ENCODE measurements at places on chromosomes 4 and X.

DNA sequence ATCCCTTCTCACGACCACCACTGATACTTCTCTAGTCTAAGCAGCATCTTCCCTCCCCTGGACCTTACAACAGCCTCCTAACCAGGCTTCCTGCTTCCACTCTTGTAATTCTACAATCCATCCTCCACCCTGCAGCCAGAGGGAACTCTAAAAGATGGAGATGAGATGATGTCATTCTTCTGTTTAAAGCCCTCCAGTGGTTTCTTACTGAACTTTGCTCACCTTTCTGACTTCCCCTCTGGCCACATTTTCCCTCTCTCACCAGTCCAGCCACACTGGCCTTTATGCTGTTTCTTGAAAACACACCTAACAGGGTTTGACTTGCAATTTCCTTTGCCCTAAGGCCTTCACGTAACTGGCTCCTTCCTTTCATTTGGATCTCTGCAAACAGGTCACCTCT, 191.4 kb upstream of the NHS start:
- no peak for DNase-seq
- H3K27me3 ChIP-seq, result no peaks in the 10 kb centered on the region
- no peak overlapping the region for H3K4me3 ChIP-seq
- H3K36me3 ChIP-seq, result no peaks in the 10 kb centered on the region
- H3K4me1 ChIP-seq, result no peaks in the 10 kb centered on the region

DNA sequence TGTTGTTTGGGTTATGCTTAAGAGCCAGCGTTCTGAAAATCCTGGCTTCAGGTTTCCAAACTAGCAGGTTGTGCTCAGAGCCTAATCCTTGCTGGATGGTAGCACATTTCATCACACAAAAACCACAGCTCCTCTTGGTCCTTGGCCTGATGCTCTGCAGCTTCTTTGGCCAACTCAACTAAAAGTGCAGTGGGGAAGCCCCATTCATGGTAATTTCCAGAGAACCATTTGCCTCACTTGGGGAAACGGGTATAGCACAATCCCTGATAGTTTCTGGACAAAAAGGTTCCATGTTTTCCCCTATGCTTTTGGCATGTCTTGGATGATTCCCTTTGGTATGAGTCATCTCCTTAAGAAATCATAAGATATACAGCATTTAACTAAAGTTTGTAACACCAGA, 78.7 kb downstream of the SYNPO2 start:
- no peaks in the 10 kb centered on the region for H3K36me3 ChIP-seq
- no peak for DNase-seq
- H3K27ac ChIP-seq, result no peak overlapping the region
- H3K4me1 ChIP-seq, result peaks cover 15% of the 10 kb centered on the region
- H3K27me3 ChIP-seq, result no peaks in the 10 kb centered on the region

- peak overlapping the region; percentile 45 for H3K27ac ChIP-seq
- H3K4me3 ChIP-seq, result no peak overlapping the region
- H3K27me3 ChIP-seq, result no peaks in the 10 kb centered on the region
- DNase-seq, result no peak
- peaks cover 30% of the 10 kb centered on the region for H3K4me1 ChIP-seq
- H3K36me3 ChIP-seq, result no peaks in the 10 kb centered on the region
These were observed 1.8 kb upstream of the OTUD4 start for GRCh38 chr4:145182222-145182621.

- H3K36me3 ChIP-seq, result no peaks in the 10 kb centered on the region
- no peak for DNase-seq
- peaks cover 16% of the 10 kb centered on the region for H3K4me1 ChIP-seq
- H3K4me3 ChIP-seq, result no peak overlapping the region
- H3K27ac ChIP-seq, result no peak overlapping the region
- no peaks in the 10 kb centered on the region for H3K27me3 ChIP-seq
These were observed 21.7 kb downstream of the RBPJ start for GRCh38 chr4:26342328-26343037.

GRCh38 chr4:109049926-109050325, 252.5 kb downstream of the COL25A1 start:
- H3K4me3 ChIP-seq, result no peak overlapping the region
- H3K27me3 ChIP-seq, result no peaks in the 10 kb centered on the region
- no peaks in the 10 kb centered on the region for H3K4me1 ChIP-seq
- H3K27ac ChIP-seq, result no peak overlapping the region

DNA sequence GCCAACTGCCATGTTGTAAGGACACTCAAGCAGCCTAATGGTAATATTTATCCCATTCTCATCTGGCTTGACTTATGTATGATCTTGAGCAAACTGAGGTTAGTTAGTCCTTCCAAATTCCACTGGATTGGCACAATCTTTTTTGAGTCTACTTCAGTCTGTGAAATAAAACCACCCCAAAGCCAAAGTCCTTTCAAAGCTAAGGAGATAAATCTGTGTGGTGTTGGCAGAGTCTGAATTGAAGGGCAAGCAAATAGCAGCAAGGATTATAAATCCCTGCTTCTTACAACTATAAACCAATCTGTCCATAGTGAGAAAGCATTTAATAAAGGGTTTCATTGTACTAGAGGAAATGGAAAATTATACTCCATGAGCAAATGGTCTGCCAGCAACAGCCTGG, 233.9 kb upstream of the GLRA2 start:
- no peaks in the 10 kb centered on the region for H3K36me3 ChIP-seq
- H3K4me1 ChIP-seq, result no peaks in the 10 kb centered on the region
- no peak for DNase-seq
- no peak overlapping the region for H3K4me3 ChIP-seq

DNA sequence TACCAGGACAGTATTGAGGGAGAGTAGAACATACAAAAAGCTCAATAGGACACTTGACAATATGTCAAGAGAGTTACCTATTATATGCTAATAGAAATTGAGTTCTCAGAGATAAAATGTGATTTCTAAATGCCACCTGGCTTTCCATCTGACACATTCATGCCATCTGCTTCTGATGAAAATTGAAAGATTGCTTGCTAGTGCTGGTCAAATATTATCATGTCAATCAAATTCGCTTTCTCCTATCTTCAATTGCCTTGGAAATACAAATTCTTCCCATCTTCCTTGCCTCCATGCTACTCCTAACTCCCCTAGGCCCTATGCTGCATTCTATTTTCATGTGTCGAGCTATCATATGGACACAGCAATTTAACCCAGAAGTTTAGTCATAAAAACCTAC, 1076.9 kb downstream of the ARAP2 start:
- H3K36me3 ChIP-seq, result no peaks in the 10 kb centered on the region
- no peak for DNase-seq
- H3K27ac ChIP-seq, result no peak overlapping the region
- H3K4me3 ChIP-seq, result no peak overlapping the region

DNA sequence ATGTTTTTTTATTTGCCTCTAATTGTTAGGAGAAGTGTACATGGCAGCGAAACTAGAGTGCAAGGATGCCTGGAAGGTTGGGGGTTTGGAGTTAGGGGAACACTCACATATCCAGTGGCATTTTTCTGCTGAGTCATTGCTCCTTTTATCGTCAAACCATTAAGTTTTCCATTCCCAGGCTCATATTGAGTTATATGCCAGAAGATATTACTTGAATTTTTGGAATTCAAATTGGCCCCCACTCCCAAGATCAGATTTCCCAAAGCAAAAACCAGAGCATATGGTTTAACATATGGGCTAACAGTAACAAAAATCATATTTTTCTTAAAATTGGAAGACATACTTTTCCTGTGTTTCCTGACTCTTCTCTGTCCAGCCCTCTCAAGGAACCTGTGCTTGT, 152.7 kb downstream of the FSTL5 start:
- DNase-seq, result no peak
- H3K4me1 ChIP-seq, result no peaks in the 10 kb centered on the region
- H3K27me3 ChIP-seq, result no peaks in the 10 kb centered on the region
- no peak overlapping the region for H3K4me3 ChIP-seq

GRCh38 chr4:122914938-122915337, 7.5 kb downstream of the NUDT6 start:
- no peak overlapping the region for H3K4me3 ChIP-seq
- H3K4me1 ChIP-seq, result no peaks in the 10 kb centered on the region
- no peaks in the 10 kb centered on the region for H3K27me3 ChIP-seq
- no peak for DNase-seq
- H3K36me3 ChIP-seq, result no peaks in the 10 kb centered on the region

DNA sequence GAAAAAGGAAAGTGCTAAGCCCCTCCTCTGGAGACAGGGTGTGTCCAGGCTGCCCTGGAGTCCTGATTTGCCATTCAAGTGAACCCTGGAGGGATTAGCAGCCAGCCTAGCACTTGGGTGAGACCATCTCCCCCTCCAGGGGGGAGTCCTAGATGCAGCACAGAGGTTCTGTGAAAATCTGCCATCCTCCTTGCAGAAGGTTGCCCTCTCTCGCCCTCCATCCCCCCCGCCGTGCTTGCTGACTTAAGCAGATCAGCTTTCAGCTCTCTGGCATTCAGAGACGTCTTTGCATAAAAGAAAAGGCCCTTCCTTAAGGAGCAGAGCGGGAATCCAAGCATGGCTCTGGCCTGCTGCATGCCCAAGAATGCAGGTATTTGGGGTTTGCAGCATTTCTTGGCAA, 102.1 kb upstream of the SCML1 start:
- no peaks in the 10 kb centered on the region for H3K27me3 ChIP-seq
- no peak overlapping the region for H3K27ac ChIP-seq
- no peak overlapping the region for H3K4me3 ChIP-seq
- DNase-seq, result no peak

GRCh38 chr4:85748654-85749053, 273.7 kb downstream of the ARHGAP24 start:
- H3K27ac ChIP-seq, result no peak overlapping the region
- H3K4me3 ChIP-seq, result no peak overlapping the region
- no peaks in the 10 kb centered on the region for H3K36me3 ChIP-seq
- H3K27me3 ChIP-seq, result no peaks in the 10 kb centered on the region

DNA sequence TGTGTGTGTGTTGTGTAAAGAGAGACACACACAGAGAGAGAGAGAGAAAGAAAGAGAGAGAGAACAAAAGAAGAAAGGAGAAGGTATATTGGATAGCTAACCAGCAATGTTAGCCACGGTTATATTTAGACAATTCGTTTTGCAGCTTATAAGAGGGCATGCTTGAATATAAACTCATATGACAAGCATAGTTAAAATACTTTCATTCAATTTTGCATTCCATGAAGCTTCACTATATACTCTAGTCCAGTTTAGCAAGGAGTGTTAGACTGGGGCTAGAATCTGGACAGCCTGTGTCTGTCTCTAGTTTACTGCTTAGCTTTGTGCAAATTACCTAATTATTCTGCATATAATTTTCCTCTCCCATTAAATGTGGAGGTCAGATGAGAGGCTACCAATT, 525.9 kb upstream of the ZFP42 start:
- H3K27me3 ChIP-seq, result no peaks in the 10 kb centered on the region
- no peak overlapping the region for H3K27ac ChIP-seq
- DNase-seq, result no peak
- H3K4me3 ChIP-seq, result no peak overlapping the region
- H3K4me1 ChIP-seq, result no peaks in the 10 kb centered on the region

DNA sequence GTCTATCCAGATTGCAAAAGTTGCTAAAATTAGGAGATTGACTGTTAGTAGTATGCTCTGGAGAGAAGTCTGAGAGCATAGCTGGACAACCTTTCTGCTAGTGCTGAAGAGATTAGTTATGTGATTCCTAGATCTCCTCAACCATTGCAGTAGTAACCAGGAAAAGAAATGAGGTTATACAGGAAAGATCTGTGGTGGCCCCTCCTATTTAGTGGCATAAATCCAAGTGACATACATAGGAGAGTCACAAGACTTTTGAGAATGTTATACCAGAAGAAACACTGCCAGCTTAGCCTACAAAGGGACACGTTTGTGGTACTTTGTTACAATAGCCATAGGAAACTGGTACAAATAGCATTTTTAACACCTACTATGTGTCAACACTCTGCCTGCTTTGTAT, 105.2 kb downstream of the ATP10D start:
- H3K4me1 ChIP-seq, result no peaks in the 10 kb centered on the region
- H3K27ac ChIP-seq, result no peak overlapping the region
- no peak overlapping the region for H3K4me3 ChIP-seq
- H3K27me3 ChIP-seq, result no peaks in the 10 kb centered on the region
- H3K36me3 ChIP-seq, result peaks cover 3% of the 10 kb centered on the region

- DNase-seq, result no peak
- no peaks in the 10 kb centered on the region for H3K27me3 ChIP-seq
- no peaks in the 10 kb centered on the region for H3K4me1 ChIP-seq
- no peaks in the 10 kb centered on the region for H3K36me3 ChIP-seq
These were observed 1.1 kb upstream of the ATP11C start for GRCh38 chrX:139933904-139934303.

DNA sequence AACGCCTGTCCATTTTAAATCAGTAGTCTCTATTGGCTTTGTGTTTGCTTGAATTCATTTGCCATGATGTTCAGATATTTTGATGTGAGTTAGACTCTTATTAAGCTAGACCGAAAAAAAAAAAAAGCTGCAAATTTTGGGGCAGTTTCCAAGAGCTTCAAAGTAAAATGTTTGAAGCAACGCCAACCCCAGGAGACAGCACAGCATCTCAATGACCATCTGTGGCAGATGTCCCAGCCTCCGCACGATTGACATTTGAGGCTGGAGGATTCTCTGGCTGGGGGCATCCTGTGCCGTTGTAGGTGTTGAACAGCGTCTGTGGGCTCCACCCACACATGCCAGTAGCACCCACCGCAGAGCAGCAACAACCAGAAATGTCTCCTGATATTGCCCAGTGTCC, 17.1 kb upstream of the ARSF start:
- DNase-seq, result no peak
- H3K36me3 ChIP-seq, result no peaks in the 10 kb centered on the region
- no peaks in the 10 kb centered on the region for H3K4me1 ChIP-seq

- H3K4me3 ChIP-seq, result no peak overlapping the region
- no peak for DNase-seq
- no peak overlapping the region for H3K27ac ChIP-seq
- no peaks in the 10 kb centered on the region for H3K36me3 ChIP-seq
- H3K27me3 ChIP-seq, result no peaks in the 10 kb centered on the region
These were observed 1.2 kb downstream of the FOXR2 start for GRCh38 chrX:55624403-55624802.

DNA sequence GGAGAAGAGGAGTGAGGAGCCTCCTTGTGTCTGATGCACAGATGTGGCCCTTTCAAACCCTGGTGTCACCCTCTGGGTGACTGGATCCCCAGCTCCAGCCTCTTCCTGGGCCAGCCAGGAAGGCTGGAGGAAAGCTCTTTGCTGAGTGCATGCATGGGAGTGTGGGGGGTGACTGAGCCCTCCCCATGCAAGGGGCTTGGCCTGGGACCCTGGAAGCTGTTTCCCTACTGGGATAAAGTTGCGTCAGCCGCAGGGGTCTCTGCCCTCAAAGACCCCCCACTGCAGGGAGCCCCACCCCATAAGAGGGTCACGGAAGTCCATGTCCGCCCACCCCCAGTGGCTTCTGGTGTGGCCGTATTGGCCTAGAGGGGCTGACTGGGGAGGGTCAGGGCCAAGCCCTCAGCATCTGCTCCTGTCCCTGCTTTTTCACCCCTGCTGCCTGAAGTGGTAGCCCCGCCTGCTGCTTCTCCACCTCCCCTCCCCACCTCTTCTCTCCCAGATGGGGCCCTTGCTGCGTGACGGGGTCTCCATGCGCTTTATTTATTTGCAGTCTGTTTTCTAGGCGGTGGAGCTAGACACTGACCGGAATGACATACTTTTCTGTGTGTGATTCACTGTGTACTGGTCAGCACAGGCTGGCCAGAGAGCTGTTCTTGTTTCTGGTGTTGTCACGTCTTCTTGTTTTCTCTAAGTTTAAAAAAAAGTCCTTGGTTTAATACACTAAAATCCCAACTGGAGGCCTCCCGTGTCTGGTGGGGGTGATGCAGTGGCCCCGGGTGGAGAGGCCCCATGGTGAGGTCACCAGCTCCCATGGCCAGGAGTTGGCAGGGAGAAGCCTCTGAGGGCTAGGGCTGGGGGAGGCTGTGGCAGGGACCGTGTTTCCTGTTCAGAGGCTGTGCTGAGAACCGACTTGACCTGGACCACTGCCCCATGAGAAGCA, 3.6 kb downstream of the SMIM10L2A start:
- DNase-seq, result no peak
- no peaks in the 10 kb centered on the region for H3K4me1 ChIP-seq
- no peak overlapping the region for H3K4me3 ChIP-seq
- H3K27me3 ChIP-seq, result no peaks in the 10 kb centered on the region
- H3K36me3 ChIP-seq, result no peaks in the 10 kb centered on the region
- H3K27ac ChIP-seq, result no peak overlapping the region

Data from GM12878 (cell line).